ENCODE measurements at places on chromosomes 12 and 14.

GRCh38 chr12:67394550-67394949 is 125.4 kb downstream of the CAND1 start:
- no peak for DNase-seq

DNA sequence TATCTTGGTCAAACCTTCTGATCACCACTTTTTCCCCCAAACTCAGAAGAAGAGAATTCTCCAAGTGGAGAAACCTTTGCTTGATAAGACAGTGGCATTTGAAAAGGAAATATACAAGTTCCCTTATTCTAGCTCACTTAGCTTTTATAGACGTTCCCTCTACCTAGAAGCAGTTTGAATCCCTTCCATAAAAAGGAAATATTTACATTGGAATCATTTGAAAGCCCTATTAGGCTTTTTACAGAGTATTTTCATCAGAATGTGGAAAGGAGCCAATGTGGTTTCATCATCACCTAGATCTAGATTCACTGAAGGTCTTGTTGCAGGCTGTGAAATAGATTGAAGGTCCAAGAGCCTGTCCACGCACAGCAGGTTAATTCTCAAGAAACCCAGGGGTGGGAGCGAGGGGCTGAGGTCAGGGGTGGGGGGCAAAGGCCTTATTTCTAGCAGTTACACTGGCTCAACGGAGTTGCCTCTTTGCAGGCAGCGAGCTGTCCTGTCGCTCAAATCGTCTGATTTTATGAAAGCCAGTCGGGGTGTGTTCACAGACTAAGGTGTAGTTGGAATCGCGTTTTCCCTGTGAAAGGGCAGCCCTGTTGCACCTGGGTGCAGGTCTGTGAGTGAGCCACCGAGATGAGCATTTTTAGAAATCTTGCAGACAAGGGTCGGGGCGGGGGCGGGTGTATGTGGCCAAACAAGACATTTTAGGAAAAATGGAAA is 45.6 kb downstream of the AACS start:
- no peak for DNase-seq

- no peak for DNase-seq
Observed at GRCh38 chr14:39433452-39433813, 1.2 kb upstream of the FBXO33 start.

- DNase-seq, result no peak
Observed at GRCh38 chr14:104856157-104856868, 8.8 kb upstream of the CEP170B start.

DNA sequence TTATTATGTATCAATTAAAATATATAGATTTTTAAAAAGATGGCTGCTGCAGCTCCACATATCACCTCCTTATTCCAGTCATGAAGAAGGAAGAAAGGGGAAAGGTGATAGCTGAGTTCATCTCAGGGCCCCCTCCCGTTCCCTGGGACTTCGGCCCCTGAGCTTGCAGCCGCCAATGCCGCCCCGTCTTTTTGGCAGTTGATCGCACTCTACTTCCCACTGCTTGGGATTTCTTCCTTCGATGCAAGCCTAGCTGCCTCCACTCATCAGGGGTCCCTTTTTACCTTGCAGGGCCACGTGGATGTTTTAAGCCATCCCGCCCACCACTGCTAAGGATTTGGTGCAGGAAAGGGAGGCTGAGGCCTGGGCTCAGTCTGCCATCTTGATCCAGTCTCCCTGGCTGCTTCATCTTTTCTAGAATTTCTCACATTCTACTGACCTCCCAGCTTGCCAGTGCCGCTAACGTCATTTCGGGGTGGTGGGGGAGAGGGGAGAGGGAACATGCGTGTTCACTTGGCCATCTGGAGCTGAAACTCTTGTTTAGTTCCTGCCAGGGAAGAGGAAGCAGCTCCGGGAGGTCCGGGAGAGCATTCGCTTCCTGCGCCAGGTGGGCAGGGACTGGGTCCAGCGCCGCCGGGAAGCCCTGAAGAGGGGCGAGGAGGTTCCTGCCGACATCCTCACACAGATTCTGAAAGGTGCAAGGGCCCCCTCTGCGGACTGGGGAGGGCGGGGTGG is 31.3 kb downstream of the CYP46A1 start:
- no peak for DNase-seq

DNA sequence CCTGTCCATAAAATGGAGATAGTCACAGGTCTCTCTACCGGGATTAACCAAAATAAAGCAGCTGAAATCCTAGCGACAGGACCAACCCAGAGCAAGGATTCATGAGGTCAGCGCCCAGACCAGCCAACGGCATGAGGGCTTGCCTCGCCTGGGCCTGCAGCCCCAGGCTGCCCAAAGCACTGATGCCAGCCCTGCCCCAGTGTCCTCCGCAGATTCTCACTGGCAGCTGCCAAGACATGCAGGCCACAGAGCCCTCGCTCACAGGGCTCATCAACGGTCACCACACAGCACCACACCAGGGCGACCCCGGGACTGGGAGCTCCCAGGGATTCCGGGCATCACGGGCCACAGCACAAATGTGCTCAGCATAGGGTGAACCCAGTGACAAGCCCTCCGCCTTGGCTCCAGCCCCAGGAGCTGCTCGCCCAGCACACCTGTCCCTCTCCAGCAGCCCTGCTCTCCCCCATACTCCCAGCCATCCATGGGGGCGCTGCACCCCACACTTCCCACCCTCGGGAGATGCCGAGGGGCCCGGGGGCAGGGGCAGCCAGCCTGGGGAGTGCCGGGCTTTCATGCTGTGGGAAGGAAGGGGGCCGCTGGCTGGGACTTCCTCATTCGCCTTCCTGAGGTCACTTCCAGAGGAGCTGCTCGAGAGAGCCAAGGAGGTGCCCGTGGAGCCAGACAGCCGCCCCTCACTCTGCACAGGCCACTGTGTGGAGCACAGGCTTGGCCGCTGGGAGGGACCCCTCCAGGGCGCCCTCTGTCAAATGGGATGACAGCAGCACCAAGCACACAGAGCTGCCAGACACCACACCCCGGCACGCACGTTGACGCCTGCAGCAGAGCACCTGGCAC is 14.1 kb downstream of the RAB35 start:
- DNase-seq, result no peak

- no peak for DNase-seq
Observed at GRCh38 chr14:103607822-103608221, 21.2 kb upstream of the KLC1 start.

GRCh38 chr12:82883394-82884355 is 197.0 kb downstream of the TMTC2 start:
- DNase-seq, result no peak

DNA sequence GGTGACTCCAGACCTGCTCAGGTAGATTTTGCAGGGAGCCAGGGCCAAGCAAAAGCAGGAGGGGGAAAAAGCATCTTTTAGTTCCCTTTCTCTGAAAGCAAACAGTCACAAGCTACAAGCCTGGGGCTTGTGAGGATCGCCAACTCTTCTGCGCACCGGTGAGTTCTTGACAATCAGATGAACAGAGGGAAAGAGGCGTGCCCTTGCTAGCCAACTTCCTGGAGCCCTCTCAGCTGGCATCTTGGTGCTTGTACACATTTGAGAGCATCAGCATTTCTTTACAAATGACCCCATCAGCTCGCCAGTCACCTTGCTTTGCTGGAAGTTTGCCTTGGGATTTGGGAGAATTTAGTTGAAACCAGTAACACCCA is 55.5 kb downstream of the ZNF664 start:
- DNase-seq, result no peak

DNA sequence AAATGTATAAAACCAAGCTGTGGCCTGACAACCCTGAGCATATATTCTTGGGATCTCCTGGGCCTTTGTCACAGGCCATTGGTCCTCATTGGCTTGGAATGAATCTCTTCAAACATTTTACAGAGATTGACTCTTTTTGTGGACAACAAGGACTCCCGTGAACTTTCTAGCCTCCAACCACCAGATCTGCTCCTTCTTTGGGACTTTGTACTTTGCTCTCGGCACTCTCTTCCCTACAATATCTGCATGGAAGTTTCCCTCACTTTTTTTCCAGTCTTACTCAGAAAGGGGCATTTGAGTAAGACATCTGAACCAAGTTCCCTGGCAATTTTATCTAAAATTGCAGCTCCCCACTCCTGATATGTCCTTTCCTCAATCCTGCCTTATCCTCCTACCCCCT is 158.8 kb downstream of the PHLDA1 start:
- no peak for DNase-seq

DNA sequence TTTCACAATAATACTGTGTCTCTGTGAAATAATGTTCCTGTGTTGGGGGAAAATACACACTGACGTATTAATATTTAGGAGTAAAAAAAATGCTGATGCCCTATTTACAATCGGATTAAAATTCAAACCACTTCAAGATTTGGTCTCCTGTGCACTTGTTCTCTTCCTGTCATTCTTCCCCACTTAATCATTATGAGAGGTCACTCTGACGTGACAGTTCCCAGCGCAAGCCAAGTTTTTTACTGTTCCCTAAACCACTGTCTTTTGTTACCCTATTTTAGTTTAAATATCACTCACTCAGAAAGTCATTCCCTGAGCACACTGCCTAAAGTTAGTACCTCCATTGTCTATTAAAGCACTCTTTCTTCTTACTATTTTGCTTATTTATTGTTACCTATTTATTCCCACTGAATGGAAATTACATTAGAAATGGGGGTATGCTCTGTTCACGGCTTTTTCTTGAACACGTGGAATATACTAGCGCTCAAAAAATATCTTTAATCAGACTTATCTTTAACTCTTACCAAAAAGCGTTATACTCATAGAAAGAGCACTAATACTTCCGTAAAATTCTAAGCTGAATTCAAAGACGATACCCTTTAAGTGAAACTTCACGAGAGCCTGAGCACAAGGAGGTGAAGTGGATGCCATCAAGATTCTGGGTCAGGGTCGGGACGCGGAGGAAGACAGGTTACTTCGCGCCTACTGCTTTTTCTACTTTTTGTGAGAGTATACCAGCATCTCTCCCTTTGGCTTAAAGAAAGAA is 670 bp upstream of the PSMA3 start:
- DNase-seq, result no peak

- no peak for DNase-seq
Observed at GRCh38 chr12:31737345-31737744, 8.5 kb upstream of the AMN1 start.

GRCh38 chr14:64696355-64696857 is 7.8 kb upstream of the PLEKHG3 start:
- no peak for DNase-seq

DNA sequence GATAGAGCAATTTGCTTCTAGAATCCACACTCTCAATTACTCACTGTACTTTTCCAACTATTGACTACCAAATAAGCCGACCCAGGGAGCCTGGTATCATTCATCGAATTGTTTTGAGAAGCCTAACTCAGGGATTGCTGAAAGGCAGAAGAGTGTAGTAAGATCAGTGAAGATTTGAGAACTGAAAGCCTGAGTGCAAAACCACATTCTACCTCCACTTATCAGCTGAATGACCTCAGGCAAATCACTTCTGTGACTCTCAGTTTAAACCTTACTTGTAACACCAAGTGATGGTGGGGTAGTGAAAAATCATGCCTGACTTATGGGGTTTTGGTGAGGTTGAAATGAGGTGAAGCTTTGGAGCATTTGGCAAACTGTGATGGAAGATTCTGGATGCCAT is 126.1 kb upstream of the MAX start:
- no peak for DNase-seq

DNA sequence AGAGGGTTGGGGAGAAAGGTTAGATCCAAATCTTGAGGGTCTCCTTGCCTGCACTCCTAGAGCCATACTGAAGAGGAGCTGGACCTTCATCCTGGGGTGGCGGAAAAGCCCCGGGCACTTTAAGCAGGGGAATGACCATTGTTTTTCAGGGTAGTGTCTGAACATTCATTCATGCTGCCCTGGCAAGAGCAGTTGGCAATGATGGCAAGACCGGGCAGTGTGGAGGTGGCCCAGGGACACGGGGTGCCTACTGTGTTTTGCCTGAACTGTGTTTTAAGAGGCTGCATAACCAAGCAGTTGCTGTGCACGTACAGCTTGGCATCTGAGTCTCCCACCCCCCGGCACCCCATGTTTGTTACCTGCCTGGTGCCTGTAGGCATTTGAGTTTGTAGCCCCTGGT is 14.7 kb downstream of the TPCN1 start:
- no peak for DNase-seq

GRCh38 chr12:92335831-92336230 is 190.2 kb upstream of the BTG1 start:
- no peak for DNase-seq

GRCh38 chr12:47979166-47979565 is 15.8 kb downstream of the TMEM106C start:
- DNase-seq, result no peak

- no peak for DNase-seq
Observed at GRCh38 chr14:77988970-77989369, 181.2 kb upstream of the NRXN3 start.

DNA sequence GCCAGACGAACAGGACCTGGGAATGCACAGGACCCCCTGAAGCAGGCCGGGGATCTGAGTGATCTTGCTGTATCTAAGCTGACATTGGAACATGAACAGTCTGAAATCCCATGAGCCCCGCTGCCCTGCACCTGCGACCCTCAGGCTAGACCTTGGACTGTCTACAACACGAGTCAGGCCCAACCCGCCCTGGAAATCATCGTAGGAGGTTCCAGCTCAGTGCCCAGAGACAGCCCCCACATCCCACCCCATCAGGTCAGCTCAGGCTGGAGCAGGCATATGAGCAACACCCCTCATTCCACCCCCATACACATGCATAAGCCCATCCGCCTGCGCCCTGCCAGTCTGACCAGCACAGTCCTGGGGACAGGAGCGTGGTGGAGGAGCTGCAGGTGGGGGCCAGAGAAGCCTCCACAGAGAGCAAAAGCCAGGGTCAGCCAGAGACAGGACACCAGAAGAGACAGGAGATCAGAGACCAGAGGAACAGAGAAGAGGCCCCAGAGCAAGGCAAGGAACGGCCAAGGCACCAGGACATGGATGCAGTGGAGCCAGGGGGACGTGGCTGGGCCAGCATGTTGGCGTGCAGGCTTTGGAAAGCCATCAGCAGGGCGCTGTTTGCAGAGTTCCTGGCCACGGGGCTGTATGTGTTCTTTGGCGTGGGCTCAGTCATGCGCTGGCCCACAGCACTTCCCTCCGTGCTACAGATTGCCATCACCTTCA is at the start of gene AQP6:
Gene AQP6 (plus strand): TSS at position 307 of the 720 bp plus-strand sequence. CDS start 227 bp downstream, at position 534.
- no peak for DNase-seq

DNA sequence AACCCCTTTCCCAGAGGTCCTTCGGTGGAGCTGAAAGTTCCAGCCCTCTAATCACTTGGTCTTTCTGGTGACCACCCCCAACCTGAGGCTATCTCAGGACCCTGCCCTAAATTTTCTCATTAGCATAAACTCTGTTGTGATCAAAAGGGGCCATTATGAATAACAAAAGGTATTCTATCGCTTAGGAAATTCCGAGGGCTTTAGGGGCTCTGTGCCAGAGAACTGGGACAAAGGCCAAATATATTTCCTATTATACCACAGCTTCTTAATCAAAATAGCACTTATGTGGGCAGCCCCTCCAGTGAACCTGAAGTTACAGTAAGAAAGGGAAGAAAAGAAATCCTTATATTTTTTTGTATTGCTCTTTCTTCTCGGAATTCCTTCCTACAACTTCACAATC is 125.3 kb upstream of the NPAS3 start:
- no peak for DNase-seq

DNA sequence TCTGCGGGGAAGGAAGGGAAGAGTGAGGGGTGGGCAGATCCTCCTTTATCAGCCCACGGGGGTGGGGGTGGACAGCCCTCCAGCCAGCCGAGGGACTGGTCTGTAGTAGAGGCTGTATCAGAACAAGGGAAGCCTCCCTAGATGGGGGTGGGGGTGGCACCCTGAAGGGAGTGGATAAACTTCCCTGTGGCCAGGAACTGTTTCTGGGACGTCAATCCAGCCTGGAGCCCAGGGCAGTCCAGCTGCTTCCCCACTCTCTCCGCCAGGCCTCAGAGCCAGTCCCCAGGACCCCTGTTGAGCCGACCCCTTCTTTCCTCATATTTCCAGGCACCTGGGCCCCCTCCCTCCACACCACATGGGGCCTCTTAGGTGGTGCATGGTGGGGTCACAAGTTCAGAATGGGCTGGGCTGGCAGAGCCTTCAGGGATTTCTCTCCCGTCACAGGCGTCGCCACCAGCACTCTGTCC is 6.7 kb downstream of the PLD4 start:
- no peak for DNase-seq

Data from stimulated activated CD4-positive, alpha-beta T cell treated with anti-CD3 and anti-CD28 coated beads, Interleukin-12 subunit alpha, Interleukin-12 subunit beta, amount 100 ng/mL, for 48 hours (primary cell).